ENCODE measurements at places on chromosomes 13 and 19.

- no peaks in the 10 kb centered on the region for H3K36me3 ChIP-seq
- H3K4me1 ChIP-seq = no peaks in the 10 kb centered on the region
- H3K4me3 ChIP-seq = no peak overlapping the region
- no peak overlapping the region for H3K27ac ChIP-seq
Measured at GRCh38 chr13:49869519-49869918, 66.6 kb downstream of the SPRYD7 start.

DNA sequence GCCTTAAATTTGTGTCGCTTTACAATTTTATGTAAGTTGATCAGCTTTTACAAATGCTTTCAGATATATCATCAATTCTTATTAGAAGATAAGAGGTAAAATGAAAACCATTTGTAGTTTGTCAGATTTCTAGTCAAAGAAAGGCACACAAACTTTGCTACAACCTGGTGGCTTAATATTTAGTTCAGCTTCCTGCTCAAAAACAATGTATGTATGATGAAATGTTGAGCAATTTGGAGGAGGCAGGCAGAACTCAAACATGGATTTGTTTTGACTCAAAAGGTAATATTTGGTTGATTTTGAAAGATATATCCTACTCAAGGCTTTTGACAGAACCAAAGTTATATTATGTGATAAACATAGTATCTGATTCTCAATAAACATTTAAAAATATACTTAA is 24.2 kb downstream of the NEK5 start:
- H3K27ac ChIP-seq = no peak overlapping the region
- DNase-seq = no peak
- H3K36me3 ChIP-seq = no peaks in the 10 kb centered on the region
- H3K4me1 ChIP-seq = peaks cover 7% of the 10 kb centered on the region
- H3K27me3 ChIP-seq = no peaks in the 10 kb centered on the region

- peaks cover 58% of the 10 kb centered on the region for H3K36me3 ChIP-seq
- H3K4me1 ChIP-seq = no peaks in the 10 kb centered on the region
- no peak for DNase-seq
- no peak overlapping the region for H3K4me3 ChIP-seq
- H3K27me3 ChIP-seq = no peaks in the 10 kb centered on the region
Measured at GRCh38 chr19:4115050-4115817, 8.7 kb downstream of the MAP2K2 start.

DNA sequence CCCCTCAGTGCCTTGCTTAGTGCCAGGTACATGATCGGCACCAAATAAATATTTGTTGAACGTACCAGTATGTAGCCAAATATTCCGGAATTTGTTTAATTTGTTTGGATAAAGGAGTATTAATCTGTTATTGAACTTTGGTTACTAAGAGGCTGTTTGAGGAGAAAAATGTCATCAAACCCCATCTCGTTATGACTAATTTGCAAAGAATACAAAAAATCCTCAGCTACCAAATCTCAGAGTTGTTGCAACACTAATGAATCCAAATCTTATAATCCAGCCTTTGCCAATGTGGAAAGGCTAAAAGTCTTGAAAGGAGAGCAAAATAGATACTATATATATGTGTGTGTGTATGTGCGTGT is 79.5 kb downstream of the KLF5 start:
- no peak for DNase-seq
- H3K4me3 ChIP-seq = no peak overlapping the region
- no peaks in the 10 kb centered on the region for H3K36me3 ChIP-seq
- no peaks in the 10 kb centered on the region for H3K27me3 ChIP-seq
- H3K27ac ChIP-seq = peak overlapping the region; percentile 80

GRCh38 chr13:33893559-33893958 is 75.6 kb downstream of the RFC3 start:
- no peak overlapping the region for H3K4me3 ChIP-seq
- no peaks in the 10 kb centered on the region for H3K36me3 ChIP-seq
- H3K27ac ChIP-seq = no peak overlapping the region

DNA sequence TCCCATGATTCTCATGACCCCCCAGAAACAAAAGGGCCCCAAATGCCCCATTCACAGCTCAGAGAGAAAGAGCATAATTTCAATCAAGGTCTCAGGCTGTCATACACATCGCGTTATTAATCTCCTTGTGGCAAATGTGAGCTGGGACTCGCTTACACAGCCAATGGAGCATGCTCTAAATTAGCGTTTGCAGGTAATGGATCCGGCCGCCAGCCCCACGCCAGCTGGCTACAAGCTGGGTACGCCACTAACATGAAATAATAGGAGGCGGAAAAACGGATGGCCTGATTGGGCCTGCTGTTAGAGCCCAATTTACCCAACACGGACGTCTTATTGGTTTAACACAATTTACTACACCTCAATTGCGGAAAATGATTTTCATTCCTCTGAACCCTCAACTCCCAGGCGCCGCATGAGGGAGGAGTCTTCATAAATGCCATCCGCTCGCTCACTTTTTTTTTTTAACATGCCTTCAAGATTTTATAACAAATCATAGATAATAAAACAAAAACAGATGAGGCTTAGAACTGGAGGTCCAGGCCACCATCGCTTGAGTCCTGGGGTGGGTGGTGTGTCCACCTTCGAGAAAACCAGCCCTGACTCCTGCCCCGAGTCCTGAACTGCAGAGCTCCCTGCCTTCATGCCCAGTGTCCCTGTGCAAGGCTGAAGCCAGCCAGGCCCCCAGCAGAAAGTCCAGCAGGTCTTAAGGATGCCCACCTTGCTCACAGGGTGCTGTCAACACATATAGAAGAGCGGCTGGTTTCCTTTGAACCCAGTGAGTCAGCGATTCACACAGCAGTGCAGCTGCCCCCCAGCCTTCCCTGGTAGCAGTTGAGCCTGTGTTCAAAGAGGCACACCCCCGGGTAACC is 62.1 kb downstream of the PEPD start:
- no peak overlapping the region for H3K27ac ChIP-seq
- no peak overlapping the region for H3K4me3 ChIP-seq
- DNase-seq = no peak
- H3K27me3 ChIP-seq = no peaks in the 10 kb centered on the region

DNA sequence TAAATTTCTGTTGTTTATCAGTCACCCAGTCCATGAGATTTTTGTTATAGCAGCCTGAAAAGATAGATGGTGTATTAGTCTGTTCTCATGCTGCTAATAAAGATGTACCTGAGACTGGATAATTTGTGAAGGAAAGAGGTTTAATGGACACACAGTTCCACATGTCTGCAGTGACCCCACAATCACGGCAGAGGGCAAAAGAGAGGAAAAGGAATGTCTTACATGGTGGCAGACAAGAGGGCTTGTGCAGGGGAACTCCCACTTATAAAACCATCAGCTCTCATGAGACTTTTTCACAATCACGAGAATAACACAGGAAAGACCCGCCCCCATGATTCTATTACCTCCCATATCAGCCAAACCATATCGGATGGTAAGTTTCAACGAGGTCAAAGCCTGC is 309.2 kb downstream of the LIG4 start:
- H3K27ac ChIP-seq = no peak overlapping the region
- H3K4me3 ChIP-seq = no peak overlapping the region
- H3K4me1 ChIP-seq = no peaks in the 10 kb centered on the region
- H3K36me3 ChIP-seq = no peaks in the 10 kb centered on the region

- H3K27ac ChIP-seq = no peak overlapping the region
- H3K4me1 ChIP-seq = no peaks in the 10 kb centered on the region
- no peaks in the 10 kb centered on the region for H3K36me3 ChIP-seq
- H3K4me3 ChIP-seq = no peak overlapping the region
Measured at GRCh38 chr13:59384154-59384553, 779.6 kb downstream of the DIAPH3 start.

DNA sequence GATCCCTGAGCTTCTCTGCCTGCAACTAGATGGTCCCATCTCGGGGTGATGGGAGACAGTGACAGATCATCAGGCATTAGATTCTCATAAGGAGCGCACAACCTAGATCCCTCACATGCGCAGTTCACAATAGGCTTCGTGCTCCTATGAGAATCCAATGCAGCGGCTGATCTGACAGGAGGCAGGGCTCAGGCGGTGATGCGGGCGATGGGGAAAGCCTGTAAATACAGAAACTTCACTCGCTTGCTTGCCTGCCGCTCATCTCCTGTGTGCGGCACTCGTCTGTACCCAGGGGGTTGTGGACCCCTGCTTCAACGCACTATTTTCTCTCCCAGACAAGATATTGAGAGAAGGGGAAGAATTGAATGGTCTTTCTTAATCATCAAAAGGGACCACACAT is 473.9 kb downstream of the ZNF536 start:
- no peak for DNase-seq
- H3K36me3 ChIP-seq = no peaks in the 10 kb centered on the region
- no peaks in the 10 kb centered on the region for H3K4me1 ChIP-seq
- no peak overlapping the region for H3K27ac ChIP-seq
- no peak overlapping the region for H3K4me3 ChIP-seq

- H3K4me3 ChIP-seq = no peak overlapping the region
- H3K27me3 ChIP-seq = no peaks in the 10 kb centered on the region
- no peak for DNase-seq
- H3K27ac ChIP-seq = no peak overlapping the region
- peaks cover 53% of the 10 kb centered on the region for H3K36me3 ChIP-seq
- H3K4me1 ChIP-seq = no peaks in the 10 kb centered on the region
Measured at GRCh38 chr13:20796791-20797508, 23.2 kb upstream of the EEF1AKMT1 start.

DNA sequence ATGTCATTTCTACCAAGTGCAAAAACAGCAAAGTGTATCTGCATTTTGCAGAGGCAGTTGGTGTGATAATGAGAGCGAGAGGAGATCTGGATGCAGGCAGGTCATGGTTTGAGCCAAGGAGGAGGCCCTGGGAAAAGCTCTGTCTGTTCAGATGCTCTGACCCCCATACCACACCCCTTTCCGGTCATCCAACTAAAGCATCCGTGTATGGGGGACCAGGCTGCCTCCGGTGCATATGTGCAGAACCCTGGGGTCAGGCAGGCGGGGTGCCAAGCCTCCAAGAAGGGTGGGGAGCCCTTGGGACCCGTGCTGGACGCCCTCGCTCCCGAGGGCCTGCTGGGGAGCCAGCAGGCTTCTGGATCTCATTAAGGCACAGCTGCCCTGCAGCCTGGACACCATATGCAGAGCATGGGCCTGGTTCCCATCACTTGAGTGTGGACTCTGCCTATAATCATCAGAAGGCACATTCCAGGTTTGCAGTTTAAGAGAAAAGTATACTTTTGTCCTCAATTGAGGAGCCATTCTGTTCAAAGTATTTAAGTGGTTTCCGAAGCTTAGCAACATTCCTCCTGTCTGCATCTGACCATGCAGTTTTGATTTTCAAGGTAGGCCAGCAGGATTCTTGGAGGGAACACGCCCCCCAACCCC is 56.1 kb downstream of the ALOX5AP start:
- peaks cover 25% of the 10 kb centered on the region for H3K4me1 ChIP-seq
- H3K4me3 ChIP-seq = no peak overlapping the region
- no peaks in the 10 kb centered on the region for H3K36me3 ChIP-seq
- no peak for DNase-seq
- peak overlapping the region; percentile 63 for H3K27ac ChIP-seq
- H3K27me3 ChIP-seq = no peaks in the 10 kb centered on the region

- no peak for DNase-seq
- no peaks in the 10 kb centered on the region for H3K4me1 ChIP-seq
- no peaks in the 10 kb centered on the region for H3K27me3 ChIP-seq
Measured at GRCh38 chr13:21338639-21339278, 120.3 kb downstream of the ZDHHC20 start.

DNA sequence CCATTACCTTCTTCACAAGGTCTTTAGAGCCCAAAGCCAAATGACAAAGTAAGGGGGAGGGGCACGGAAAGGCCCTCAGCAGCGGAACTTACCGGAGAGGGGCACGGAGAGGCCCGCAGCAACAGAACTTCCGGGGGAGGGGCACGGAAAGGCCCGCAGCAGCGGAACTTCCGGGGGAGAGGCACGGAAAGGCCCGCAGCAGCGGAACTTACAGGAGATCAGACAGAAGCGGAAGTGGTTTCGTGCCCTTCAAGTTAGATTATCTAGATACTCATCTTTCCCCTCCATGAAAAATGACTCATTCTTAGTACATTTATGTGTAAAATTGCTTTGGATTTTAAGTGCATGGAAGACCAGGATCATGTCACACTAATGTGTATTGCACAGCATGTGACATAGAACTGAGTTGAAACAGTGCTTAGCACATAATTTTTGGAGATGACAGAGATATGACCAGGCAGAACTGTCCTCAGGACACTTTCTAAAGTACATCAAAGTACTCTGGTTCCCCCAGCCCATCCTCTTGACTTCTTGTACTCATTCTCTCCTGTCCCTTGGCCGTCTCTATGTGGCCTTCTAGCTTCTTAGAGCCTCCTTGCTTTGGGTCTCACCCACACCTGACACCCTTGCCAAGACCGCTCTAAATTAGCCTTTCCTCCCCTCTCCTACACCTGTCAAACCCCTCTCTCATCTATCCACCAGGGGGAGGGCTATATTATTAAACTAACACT is 25.7 kb upstream of the TPTE2 start:
- H3K27me3 ChIP-seq = no peaks in the 10 kb centered on the region
- H3K4me3 ChIP-seq = no peak overlapping the region
- DNase-seq = no peak
- no peak overlapping the region for H3K27ac ChIP-seq

DNA sequence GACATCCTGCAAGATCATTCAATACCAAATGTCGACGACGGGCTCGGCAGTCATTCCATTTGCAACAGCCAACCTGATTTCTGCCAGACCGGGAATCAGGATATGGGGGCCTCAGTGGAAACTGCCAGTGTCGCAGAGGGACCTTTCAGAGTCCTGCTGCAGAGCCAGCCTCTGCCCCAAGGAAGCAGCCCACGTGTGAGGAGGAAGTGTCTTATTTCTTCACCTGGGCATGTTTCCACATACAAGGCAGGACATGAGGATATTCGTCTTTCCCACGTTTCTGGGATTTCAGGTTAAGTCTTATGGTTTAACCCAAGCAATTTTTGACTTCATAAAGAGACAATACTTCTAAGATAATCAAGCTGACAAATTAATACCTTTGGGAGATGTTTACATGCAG is 69.9 kb downstream of the ABCC4 start:
- no peak for DNase-seq
- no peak overlapping the region for H3K4me3 ChIP-seq
- H3K4me1 ChIP-seq = no peaks in the 10 kb centered on the region
- H3K36me3 ChIP-seq = no peaks in the 10 kb centered on the region
- no peak overlapping the region for H3K27ac ChIP-seq

DNA sequence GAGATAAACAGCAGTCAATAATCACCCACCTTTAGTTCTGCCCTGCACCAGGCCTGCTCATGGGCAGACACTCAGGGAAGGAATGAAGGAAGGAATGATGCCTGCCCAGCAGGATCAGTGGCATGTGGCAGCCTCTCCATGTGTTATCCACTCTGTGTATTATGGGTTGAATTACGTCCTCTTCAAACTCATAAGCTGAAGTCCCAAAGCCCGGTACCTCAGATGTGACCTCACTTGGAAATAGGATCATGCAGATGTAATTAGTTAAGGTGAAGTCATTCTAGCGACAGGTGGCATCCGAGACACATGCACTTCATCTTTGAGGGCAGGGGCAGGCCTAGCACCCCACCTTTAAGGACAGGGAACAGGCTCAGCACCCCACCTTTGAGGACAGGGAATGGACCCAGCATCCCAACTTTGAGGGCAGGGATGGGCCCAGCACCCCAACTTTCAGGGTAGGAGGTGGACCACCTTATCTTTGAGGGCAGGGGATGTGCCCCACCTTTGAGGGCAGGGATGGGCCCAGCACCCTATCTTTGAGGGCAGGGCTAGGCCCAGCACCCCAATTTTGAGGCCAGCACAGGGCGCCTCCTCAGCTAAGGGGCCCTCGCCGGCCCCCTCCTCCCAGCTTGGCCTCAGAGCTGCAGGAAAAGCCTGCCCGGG is 127.6 kb downstream of the URI1 start:
- no peaks in the 10 kb centered on the region for H3K4me1 ChIP-seq
- no peaks in the 10 kb centered on the region for H3K27me3 ChIP-seq
- H3K4me3 ChIP-seq = no peak overlapping the region
- no peaks in the 10 kb centered on the region for H3K36me3 ChIP-seq
